Thymus (tissue), 14 donors: ENCODE measurements at places on chromosomes 5 and 9.

DNA sequence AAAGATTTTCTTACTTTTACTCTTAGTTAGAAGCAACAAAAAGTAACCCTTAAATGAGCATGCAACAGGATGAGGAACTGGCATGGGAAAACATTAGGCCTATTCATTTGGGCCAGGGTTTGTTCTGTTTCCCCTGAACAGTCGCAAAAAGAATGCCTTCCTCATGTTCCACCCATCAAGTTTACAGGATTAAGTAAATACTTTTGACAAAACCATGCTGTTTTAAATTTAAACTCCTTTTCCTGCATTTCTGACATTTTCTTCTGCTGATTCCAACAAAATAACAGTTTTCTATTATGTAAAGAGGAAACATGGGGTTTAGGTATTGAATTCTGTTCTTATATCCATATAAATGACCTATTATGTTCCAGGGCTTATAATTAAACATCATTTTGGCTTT, 236.6 kb upstream of the ACTBL2 start:
- DNase-seq, result no peak

GRCh38 chr5:32713770-32714381, 2.8 kb downstream of the NPR3 start:
- DNase-seq, result no peak

GRCh38 chr5:112583166-112583565, 154.5 kb upstream of the APC start:
- DNase-seq, result no peak

DNA sequence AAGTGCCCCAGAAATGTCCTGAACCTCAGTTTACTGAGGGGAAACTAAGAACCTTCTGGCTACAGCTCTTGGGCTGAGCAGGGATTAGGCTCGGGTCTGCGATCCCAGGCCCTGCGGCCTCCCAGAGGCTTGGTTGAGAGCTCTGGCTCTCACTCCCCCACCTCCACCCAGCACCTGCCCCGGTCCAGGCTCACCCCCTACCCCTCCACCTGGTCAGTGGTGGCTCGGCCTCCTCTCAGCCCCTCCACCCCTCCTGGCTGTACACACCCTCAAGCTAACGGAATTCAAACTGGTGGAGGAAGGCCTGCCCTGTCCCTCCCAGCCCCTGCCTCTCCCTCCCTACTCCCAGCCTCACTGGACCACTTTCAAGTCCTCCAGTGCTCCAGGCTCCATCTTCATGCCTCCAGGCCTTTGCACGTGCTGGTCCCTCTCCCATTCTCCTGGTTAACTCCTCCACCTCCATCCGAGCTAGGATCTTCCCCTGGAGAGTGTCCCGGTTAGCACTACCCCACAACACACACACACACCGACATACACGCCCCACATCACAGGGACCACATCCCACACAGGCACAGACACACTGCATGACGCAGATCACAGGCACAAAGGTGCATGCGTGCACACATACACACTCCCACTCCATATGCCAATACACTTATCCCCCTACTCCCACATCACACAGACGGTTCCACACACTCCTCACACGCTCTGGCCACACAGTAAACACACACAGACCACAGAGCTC, 130.9 kb downstream of the C9orf50 start:
- DNase-seq, result peak; percentile 78

GRCh38 chr5:112649882-112650281, 87.8 kb upstream of the APC start:
- no peak for DNase-seq

- DNase-seq, result no peak
Observed at GRCh38 chr5:61293071-61293470, 39.0 kb upstream of the ZSWIM6 start.

GRCh38 chr5:67263656-67264408, 67.2 kb upstream of the CD180 start:
- DNase-seq, result no peak

GRCh38 chr5:132433141-132433540, 57.4 kb downstream of the IRF1 start:
- DNase-seq, result no peak

GRCh38 chr5:158999339-158999738, 100.4 kb downstream of the EBF1 start:
- DNase-seq, result no peak

GRCh38 chr5:33267801-33268200, 173.0 kb upstream of the TARS1 start:
- no peak for DNase-seq

DNA sequence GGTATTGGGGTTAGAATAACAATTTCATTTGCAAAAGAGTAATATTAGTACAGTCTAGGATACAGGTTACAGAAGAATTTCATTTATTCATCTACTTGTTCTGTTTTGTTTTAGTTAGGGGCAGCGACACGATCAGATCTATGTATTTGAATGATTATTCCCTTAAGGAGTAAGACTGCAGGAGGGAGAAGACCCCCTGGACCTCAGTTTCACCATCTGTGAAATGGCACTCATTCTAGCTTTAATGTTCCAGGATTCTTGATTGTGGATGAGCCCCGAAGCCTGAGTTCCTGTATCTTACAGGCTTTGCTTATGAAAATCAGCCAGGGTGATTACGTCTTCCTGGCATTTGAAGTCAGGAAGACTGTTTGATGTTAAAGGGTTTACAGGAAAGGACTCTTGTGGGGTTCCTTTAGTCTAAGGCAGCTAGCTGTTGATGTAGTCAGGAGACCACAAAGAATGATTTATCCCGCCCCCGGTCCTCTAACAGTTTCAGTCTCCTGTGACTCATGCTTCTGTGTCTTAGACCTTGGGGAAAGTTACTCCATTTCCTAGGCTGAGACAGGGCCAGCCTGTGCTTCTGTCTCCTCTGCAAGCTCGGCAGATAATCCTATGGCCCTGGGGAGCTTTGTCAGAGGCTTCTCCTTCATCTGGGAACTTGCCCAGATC, 11.5 kb downstream of the SMIM3 start:
- no peak for DNase-seq

- DNase-seq, result no peak
Observed at GRCh38 chr5:147055850-147056566, 177.5 kb upstream of the PPP2R2B start.

GRCh38 chr9:20495098-20495497, 127.2 kb downstream of the MLLT3 start:
- DNase-seq, result no peak

DNA sequence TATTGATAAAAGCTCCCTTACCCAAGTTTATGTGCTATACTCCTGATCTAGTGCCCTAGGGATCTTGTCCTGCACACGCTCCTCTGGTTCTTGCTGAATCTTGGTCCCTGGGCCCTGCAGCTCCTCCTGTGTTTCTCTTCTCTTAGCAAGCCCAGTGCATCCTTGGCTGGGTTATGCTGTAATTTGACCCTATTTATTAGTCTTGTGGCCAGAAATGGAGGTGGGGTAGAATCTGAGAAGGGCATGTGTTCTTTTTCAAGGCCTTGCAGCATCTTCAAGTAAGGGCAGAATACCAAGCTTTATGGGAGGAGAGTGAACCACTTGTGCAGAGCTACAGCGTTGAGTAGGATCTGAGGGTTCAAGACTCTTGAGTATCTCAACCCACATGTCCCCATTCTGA, 366.8 kb downstream of the FAM170A start:
- no peak for DNase-seq

GRCh38 chr5:23257656-23258055, 249.8 kb upstream of the PRDM9 start:
- no peak for DNase-seq

DNA sequence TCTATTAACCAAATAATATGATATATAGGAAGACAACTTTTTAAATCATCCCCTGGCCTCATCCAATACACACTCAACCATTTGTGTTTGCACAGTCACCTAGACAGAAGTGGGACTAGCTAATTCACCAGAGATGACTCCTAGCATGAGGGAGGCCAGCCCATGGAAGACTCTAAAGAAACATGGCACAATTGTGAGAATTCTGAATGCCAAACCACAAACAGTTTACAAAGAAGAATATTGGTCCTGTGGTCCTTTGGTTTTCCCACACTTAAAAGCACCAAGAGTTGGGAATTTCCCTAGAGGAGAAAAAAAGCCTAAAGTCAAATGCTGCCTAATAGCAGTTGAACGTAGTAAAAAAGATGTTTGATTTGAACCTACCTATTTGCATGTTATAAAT, 609.9 kb downstream of the ACTL7B start:
- no peak for DNase-seq

DNA sequence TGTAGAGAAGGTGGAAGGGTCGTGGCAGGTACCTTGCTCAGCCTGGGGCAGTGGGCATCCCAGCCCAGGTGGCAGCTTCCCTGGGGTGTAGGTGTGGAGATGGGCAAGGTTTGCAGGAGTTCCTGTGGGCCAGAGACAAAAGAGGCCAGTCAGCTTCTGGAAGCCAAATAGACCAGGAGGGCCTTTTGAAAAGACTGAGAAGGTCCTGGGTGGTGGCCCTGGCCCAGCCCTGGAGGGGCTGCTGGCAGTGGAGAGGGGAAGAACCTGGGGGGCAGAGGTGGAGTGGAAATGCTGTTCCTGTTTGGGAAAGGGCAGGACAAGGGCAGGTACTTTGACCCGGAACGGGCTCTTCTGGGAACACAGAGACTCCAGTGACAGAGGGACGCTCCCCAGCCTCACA, 7.0 kb upstream of the IL3 start:
- no peak for DNase-seq

- DNase-seq, result no peak
Observed at GRCh38 chr9:120676767-120677402, 37.4 kb downstream of the MEGF9 start.

- no peak for DNase-seq
Observed at GRCh38 chr9:75186767-75187380, 98.6 kb downstream of the OSTF1 start.

DNA sequence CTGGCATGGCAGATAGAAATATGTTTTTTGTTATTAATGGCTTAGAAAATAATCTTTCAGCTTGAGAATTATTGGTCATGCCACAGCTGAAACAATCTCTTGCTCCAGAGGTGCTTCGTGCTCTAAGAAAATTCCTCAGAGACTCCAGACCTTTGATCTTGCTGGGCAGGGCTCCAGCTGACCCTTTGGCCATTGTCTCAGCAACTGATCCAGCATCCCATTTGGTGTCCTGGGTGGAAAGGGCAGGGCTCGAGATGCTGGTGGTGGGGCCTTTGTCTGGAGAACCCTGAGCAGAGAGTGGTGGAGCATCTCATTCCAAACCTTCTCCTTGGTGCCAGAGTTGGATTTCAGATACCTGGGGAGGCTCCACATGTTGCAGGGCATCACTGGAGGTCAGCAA, 43.2 kb upstream of the PIK3R1 start:
- no peak for DNase-seq

GRCh38 chr9:89508951-89509615, 11.2 kb upstream of the SEMA4D start:
- DNase-seq, result no peak

- DNase-seq, result no peak
Observed at GRCh38 chr9:10876333-10876732, 263.5 kb upstream of the PTPRD start.

GRCh38 chr9:126860757-126861466, 473 bp downstream of the ZBTB34 start:
- DNase-seq, result no peak

DNA sequence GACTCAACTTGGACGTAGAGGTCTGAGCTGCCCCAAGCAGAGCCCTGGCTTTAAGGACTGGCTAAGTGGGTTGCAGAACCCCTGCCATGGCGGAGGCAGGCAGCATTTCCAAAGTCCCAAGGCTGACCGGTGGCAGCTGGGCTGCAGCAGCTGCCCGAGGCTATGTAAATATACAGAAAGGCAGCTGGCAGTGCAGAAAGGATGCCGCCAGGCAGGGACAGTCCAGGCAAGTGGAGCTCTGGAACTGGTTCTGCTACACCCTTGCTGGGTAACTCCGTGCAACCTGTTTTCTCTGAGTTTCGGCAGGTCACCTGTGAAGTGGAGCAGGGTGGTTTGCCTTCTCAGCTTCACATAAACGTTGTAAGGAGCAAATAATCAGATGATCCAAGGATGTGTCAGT, 46.0 kb downstream of the SHB start:
- no peak for DNase-seq

DNA sequence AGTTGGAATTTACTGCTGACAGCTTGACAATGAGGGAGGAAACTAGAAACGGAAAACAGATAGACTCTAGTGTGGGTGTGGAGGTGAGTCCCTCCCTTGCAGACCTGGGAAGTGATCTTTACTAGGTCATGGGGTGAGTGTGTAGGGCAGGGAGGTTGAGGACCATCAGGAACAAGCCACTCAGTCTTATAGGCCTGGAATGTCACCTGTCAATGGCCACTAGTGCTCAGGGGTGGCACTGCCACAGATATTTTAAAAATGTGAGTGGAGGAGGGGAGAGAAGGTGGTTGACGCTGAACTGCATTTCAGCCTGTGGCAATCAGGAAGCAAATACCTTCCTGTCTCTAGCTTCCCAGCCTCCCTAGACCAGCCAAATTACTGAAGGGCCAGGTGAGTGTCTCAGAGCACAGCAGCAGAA, 9.0 kb downstream of the OR2S2 start:
- no peak for DNase-seq

GRCh38 chr5:42843675-42844292, 32.1 kb upstream of the SELENOP start:
- no peak for DNase-seq

DNA sequence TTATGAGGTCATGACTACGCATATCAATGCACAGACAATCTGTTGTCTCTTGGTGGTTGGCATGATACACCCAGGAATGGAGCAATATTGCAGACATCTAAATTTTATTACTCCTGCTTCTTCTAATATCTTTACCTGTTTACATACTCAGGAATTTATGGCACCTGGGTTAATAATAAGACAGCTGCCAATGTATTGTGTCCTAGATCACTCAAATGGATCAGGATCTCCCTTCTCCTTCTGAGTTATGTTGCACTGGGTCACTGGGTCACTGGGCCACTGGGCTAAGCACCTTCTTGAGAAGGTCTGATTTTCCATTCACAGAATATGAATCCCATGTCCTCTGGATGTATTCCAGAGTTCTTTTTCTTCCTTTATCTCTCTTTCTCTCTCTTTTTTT, 41.8 kb downstream of the CCL28 start:
- no peak for DNase-seq

DNA sequence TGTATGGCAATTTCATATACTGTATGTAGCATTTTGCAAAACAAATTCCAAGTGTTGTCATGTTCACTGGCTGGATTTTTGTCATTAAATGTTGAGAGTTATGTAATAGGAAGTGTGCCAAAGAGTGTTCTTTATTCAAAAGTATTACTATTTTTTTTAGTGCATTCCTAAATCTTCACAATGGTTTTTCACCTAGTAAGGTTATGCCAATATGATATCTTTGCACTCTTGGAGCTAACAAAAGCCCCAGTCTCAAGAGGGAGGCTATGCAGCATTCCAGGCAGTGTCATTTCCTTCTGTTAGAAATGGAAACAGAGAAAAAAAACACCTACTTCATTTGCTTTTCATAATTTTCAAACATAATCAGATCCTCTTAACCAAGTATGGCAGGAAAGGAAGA, 5.1 kb upstream of the SSBP2 start:
- no peak for DNase-seq

DNA sequence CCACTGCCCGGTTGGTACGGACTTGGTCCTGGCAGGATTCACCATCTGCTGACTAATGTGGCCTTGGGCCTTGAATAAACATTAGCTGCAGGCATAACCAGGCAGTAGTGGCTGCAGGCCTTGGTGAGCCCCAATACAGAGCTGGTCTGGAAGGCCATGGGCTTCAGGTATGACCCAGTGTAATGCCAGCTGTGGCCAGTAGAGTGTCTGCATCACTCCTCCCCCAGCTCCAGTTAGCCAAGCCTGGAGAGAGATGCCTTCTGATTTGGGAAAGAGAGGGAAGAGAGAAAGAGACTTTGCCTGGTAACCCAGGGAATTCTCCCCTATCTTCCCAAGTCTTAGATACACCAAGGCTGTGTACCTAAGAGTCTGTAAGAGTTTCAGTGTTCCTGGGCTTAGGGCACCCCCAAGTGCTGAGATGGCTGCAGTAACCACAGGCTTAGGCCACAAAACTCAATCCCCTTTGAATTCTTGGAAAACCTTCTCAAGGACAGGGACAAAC, 5.6 kb upstream of the C5 start:
- DNase-seq, result no peak
